NCI-H1105 (cell line): ENCODE measurements at places on chromosomes 5 and 9.

DNA sequence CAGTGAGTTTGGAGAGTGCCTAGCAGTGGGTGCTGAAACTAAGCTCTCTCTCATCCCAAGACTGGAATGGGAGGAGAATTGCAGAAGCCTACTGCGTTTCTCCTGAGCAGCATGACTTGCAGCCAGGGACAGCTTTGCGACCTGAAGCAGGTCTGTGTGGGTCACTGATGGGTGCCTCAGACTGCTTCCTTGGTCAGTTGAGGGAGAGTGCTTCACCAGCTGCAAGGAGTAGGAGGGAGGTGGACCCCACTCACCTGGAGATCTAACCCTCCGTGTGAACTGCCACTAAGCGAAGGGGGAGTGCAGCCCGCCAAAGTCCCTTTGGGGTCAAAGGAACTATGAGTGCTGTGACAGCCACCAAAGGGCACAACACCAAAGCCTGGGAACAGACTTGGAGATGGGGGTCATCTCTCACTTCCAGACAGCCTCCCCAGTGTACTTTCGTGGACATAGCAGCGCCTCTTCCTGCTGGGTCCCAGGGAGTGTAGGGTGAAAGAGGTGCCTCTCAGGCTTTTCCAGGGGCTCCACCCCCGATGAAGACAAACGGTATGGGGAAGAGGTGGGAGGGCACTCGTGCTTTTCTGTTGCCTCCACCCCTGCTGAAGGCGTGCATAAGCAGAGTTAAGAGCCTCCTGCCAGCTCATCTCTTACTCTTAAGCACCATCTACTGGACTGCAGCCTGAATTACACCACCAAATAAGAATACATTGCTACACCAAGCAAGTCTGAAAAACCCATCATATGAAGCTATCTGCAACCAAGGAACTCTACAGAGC, 34.3 kb upstream of the MACIR start:
- peak; percentile 36 for DNase-seq

DNA sequence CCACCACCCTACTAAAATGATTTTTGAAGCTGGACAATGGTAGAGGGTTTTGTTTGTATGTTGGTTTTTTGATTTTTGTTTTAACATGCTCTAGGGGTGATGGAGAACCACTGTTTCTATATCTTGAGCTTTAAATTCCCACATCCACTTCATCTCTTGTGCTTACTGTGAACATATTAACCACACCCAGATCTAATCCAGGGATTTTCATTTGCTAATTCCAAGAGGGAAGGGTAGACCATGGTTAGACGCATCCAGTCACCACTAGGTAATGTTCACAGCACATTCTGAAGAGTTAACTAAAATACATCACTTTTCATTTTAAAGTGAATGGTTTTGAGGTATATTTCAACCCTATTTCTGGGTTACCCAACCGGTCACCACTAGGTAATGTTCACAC, 36.5 kb upstream of the IQGAP2 start:
- no peak for DNase-seq

DNA sequence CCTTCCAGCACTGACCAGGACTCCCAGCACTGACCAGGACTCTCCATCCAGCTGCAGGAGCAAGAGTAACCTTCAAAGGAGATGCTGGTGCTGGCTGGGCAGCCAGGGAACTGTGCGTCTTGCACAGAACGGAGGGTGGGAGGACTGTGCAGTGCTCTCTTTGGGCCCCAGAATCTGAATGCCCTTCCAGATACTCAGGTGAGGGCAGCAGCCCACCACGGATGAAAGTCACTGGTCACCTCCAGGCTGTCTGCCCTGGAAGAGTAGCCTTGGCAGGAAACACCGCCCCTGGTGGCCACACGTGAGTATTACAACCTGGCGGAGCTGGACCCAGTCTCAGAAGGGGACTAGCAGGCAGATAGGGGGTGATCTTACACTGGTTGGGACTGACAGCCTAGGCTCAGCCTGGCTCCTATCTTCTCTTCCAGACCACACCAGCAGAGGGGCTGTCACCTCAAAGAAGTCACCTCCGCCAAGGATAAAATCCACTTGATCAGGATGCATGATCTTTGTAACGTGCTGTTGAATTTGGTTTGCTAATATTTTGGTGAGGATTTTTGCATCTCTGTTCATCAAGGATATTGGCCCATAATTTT, 4.8 kb upstream of the SARDH start:
- peak; percentile 66 for DNase-seq

- no peak for DNase-seq
Observed at GRCh38 chr9:21997480-21997879, 2.9 kb downstream of the CDKN2B-AS1 start.

DNA sequence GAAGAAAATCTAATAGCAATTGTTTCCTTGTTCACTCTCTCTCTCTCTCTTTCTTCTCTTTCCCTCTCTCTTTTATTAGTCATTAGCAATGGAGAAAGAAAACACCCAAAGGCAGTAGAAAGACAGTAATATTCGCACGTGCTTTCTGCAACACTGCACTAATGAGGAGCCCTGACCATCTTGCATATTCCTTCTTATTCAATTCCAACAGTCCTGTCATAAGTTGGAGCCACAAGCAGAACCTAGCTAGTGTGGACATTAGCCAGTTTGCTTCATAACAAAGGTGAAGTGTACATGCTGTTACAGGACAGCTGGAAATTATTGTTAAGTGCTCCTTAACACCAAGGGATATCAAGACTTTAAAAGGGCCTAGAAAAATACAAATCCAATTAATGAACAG, 63.4 kb downstream of the TRIM32 start:
- no peak for DNase-seq

- DNase-seq = no peak
Observed at GRCh38 chr5:150323092-150323491, 20.4 kb upstream of the ARSI start.

- no peak for DNase-seq
Observed at GRCh38 chr5:78544561-78545201, 103.9 kb downstream of the LHFPL2 start.

DNA sequence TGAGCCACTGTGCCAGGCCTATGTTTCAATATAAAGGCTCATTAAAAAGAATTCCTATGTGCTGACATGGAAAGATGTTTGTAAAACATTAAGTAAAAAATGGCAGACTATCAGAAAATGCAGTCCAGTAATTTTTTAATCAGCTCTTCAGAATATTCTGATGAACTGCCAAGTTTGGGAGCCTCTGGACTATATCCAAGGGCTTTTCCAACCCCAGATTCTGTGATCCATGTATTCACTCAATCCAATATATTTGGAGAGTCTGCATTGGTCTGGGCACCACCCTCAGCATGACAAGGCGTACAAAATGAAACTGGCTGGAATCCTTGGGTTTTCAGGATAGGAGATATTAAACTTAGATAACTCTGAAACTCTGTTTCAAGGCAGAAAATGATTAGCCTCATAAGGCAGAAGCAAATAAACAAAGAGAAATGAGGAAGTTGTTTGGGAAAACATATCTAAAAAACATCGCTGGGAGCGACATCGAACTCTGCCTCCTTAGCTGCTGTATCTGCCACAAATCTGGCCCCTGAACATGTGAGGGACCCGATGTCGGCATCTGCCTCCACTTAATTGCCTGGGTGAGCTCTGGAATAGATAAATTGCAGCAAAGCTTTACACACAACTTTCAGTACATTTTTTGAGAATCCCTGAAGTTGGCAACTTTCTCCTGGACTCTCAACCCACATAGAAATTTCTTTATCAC, 14.4 kb downstream of the PDE6A start:
- DNase-seq = no peak

- DNase-seq = no peak
Observed at GRCh38 chr5:135066781-135067180, 32.8 kb upstream of the PITX1 start.

DNA sequence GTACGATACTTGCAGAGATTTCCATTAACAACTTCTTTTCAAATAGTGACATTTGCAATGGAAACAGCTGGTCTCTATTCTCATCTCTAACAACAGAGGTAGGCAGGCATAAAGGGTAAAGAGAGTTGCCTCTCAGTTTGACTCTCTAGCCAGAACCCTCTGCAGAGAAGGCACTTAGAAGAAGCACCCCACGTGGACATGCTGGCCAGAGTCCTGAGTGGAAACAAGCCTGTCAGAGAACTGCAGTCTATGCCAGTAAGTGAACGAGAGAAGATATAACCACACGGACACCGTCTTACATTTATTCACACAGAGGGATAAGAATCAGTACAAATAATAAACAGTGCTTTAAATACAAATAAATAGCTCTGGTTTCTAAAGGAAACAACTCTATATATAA, 11.0 kb upstream of the LHX6 start:
- DNase-seq = no peak

DNA sequence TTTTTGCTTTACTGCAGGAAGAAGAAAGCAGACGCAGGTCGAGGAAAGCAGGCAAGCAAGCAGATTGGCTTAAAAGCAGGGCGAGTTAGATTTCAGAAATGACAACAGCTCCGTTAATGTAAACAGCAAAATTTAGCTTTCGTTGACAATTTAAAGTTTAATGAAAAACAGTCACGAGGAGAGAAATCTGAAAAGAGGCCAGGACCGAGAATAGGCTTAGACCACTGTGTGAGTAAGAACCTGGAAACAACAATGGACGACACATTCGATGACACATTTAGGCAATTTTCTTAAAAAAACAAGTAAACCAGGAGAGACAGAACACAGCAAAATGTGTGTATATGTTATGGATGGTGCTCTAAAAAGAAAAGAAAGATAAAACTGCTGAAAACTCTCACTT, 155.3 kb downstream of the ISOC1 start:
- no peak for DNase-seq

DNA sequence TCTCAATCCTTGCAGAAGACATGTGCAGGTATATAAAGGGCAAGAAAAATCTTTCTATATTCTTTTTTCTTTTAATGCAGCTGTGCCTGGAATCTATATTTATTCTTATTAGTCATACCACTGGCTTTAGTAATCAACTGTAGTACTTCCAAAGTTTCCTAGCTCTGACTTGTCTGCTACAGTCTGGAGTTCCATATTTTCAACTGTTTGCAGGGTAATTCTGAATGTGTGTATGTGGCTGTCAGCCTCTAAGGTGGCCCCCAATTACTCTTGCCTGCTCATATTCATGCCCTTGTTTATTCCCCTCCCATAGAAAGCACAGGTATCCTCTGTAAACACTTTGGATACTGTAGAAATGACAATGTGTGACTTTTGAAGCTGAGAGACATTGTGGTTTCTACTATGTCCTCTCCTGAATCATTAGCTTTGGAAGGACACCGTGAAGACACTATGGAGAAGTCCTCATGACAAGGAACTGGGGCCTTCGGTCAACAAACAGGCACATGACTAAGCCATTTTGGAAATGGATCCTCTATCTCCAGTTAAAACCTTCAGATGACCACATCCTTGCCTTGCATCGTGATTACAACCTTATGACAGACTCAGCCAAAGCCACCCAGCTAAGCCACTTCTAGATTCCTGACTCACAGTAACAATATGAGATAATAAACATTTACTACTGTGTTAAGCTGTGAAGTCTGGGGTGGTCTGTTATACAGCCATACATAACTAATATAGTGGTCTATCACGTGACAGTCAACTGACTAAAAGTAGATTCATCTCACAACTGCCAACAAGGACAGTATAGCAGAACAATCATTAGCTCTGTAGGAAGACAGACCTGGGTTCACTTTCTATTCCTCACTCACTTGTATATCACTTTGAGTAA, 49.5 kb upstream of the SUSD1 start:
- DNase-seq = no peak

DNA sequence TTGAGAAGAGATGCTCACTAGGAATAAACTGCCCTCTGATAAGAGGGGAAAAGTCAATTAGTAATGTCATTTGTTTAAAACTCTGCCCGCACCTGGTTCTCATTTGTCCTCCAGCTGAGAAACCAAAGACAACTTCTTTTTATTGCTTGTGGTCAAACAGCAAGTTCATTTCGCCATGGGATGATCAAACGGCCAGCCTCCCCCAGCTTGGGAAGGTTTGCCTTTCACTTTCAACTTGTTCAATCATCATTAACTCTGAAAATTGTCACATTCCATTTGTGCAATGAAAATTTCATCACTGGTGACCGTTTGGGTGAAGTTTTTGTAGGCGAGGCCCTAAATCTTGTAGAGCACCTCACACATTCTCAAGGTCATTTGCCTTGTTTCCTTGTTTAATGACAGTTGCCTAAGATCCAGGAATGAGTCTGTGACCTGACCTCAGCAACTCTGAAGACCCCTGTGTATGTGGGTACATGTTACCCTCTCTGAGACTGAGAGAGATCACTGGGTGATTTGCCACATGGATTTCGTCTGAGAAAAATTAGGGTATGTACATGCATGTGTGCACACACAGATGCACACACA, 117.7 kb downstream of the MARCHF3 start:
- no peak for DNase-seq

DNA sequence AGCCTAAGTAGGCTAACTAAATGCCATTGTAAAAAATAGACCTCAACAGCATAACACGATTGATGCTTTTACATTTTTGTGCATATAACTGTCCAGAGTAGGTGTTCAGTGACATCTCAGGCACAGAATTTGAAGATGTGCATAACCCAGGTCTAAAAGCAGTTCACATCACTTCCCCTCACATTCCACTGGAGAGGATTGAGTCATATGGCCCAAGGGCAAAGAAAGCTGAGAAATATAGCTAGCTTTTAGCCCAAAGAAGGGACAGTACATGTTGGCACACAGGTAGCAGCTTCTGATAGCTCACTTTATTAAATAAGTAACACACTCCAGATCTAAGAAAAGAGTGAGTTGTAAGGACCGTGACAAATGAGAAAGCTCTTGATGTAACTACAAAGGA, 2259.5 kb upstream of the WWC1 start:
- no peak for DNase-seq

DNA sequence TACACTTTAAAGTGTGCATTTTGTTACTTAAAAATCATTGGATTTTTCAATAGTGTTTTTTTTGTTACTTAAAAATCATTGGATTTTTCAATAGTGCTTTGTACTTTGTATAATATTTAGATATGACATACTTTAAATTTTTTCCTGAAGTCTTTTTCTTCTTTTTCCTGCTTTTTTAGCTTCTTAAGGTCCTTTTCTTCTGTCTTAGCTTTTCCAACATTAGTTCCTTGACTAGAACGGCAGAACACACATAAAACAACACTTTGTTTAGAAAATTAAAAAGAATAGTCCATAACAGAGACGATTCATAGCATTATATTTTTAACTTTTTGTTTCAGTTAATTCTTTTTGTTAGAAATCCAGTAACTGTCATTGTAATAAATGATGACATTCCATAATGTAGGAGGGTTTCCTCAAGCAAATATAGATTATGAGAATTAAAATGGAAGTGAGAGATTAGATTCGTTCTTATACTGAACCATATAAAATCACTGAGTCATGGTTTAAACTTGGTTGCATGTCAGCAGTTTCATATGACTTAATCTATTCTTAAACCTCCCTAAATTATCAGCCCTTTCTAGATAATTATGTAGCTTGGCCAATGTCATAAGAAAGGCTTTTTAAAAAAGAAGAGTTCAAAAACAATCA, 45.3 kb upstream of the RICTOR start:
- DNase-seq = no peak

DNA sequence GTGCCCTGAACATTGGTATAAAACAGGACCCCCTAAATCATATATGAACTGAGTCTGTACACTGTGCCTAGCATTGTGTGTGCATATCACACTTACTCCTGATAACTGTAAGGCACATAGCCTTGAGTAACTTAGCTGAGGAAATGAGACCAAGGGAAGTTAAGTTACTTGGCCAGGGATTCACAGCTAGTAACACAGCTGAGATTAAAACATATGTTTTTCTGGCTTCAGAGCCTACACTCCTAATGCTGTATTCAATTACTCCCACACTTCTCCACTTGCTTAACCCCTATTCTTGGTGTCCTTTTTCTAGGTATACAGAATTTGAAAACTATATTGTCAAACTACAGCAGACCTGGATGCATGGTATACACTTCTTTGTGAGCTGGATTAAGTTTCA, 12.8 kb downstream of the GHR start:
- DNase-seq = no peak

GRCh38 chr9:4820168-4820567, 27.4 kb downstream of the RCL1 start:
- DNase-seq = no peak
